ENCODE measurements at places on chromosomes 4 and X. TPM values are rescaled to one million over a fixed set of nuclear protein-coding genes. Genes with fewer than 3 reads are reported as not detected.

GRCh38 chr4:61068745-61069144 is 131.4 kb upstream of the ADGRL3 start:
- no peaks in the 10 kb centered on the region for H3K4me1 ChIP-seq
- no peaks in the 10 kb centered on the region for H3K27me3 ChIP-seq
- H3K27ac ChIP-seq: no peak overlapping the region
- H3K4me3 ChIP-seq: no peak overlapping the region
- no peaks in the 10 kb centered on the region for H3K36me3 ChIP-seq

- no peaks in the 10 kb centered on the region for H3K4me1 ChIP-seq
- H3K4me3 ChIP-seq: no peak overlapping the region
- no peaks in the 10 kb centered on the region for H3K36me3 ChIP-seq
- H3K27ac ChIP-seq: no peak overlapping the region
Observed at GRCh38 chrX:151384807-151385206, 12.2 kb upstream of the VMA21 start.

GRCh38 chrX:102341867-102342266 is 94.9 kb downstream of the NXF2 start:
- no peak for DNase-seq
- no peaks in the 10 kb centered on the region for H3K36me3 ChIP-seq
- no peak overlapping the region for H3K4me3 ChIP-seq
- H3K4me1 ChIP-seq: no peaks in the 10 kb centered on the region
- no peak overlapping the region for H3K27ac ChIP-seq

- no peaks in the 10 kb centered on the region for H3K4me1 ChIP-seq
- H3K4me3 ChIP-seq: no peak overlapping the region
- no peak overlapping the region for H3K27ac ChIP-seq
- peaks cover 2% of the 10 kb centered on the region for H3K27me3 ChIP-seq
Observed at GRCh38 chrX:56233682-56234081, 1.5 kb downstream of the KLF8 start.

DNA sequence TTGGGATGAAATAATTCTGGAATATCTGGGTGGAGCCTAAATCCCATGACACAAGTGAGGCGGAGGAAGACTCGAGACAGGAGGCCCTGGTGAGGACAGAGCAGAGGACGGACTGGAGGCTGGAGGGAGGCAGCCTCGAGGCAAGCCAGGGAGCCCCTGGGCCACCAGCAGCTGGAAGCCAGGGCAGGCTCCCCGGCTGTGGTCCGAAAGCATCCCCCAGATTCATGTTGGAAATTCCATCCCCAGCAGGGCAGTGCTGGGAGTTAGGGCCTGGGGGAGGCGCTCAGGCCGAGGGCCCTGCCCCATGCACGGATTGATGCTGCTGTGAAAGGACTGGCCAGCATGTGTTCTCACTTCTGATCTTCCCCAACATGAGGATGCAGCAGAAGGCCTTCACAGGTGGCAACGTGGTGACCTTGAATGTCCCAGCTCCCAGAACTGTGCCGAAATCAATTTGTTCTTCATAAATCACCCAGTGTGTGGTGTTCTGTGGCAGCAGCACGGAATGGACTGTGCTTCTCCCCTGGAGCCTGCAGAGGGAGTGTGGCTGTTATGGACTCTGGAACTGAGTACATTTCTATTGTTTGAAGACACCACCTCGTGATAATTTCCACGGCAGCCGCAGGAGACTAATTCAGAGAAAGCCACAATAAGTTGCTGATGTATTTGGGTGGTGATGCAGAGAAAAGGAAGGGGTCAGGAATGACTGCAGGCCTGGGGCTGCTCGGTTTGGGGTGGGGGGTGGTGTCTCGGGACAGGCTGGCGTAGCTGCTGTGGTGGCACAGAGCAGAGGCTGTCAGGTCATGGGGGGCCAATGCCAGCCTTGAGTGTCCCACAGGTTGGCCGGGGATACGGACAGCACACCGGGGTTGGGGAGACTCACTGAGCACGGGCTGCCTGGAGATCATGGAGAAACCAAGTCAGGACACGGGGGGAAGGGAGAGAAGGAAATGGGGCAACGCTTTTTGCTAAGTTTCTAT is 56.9 kb downstream of the PCGF3 start:
- H3K4me1 ChIP-seq: peaks cover 12% of the 10 kb centered on the region
- H3K4me3 ChIP-seq: no peak overlapping the region
- DNase-seq: peak; percentile 22

The OCIAD1 gene
- total RNA-seq: 144 TPM

The FHIP1A gene
- total RNA-seq: 4.1 TPM

The EGFL6 gene
- not detected for total RNA-seq

DNA sequence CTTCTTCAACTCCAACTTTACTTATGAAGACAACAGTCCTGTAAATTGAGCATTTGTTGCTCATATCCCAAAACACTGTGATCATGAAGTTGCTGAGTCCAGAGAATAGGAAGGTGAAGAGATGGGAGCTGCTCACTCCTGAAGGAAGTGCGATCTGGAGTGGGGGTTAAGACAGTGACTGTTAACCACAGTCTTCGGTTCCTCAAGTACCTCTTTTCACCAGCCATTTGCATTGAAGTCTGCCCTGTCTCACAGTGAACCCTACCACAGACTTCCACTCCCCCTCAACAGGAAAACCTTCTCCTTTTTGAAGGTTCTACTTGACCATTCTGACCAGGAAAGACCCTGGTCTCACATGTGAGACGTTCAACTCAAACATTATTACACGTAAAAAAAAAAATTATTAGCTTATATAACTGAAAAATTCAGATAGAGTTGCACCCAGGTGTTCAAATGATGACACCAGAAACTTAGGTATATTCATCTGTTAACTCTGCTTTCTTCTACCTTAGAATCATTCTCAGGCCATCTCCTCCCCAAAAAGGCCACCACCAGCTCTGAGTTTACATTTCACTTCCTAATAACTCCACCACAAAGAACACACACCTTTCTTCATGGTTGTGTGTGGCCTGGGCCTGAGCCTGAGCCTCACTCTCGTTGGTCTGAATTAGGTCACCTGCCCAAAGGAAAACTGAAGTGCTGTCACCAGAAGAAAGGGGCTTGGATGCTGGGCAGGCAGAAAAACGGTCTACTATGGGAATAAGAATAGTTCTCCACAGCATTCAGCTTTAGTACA is 199.2 kb downstream of the DCTD start:
- H3K4me3 ChIP-seq: no peak overlapping the region
- peaks cover 7% of the 10 kb centered on the region for H3K36me3 ChIP-seq
- no peak overlapping the region for H3K27ac ChIP-seq
- H3K27me3 ChIP-seq: no peaks in the 10 kb centered on the region

The FGG gene
- total RNA-seq: not detected

The LRIT3 gene
- 0.11 TPM for total RNA-seq

The HSPA4L gene
- total RNA-seq: 8.0 TPM

The DUX4 gene
- total RNA-seq: not detected

DNA sequence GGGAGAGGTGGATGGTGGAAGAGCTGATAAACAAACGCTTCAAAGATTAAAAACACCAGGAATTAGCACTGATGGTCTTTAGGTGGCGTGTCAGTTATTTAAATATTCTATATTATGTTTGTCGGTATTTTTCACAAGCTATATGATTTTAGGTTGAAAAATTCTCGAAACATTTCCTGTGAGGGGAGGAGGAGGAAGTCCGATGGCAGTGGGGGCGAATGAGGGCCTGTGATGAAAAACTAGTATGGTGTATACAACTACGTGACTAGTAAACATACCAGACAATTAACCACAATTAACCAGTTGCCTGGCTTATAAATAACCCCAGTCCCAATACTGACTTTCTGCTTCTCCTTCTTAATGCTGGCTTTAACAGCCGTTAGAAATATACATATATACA is 595 bp upstream of the NAP1L2 start:
- no peak overlapping the region for H3K27ac ChIP-seq
- no peaks in the 10 kb centered on the region for H3K36me3 ChIP-seq
- no peak for DNase-seq
- no peaks in the 10 kb centered on the region for H3K27me3 ChIP-seq
- H3K4me3 ChIP-seq: no peak overlapping the region

DNA sequence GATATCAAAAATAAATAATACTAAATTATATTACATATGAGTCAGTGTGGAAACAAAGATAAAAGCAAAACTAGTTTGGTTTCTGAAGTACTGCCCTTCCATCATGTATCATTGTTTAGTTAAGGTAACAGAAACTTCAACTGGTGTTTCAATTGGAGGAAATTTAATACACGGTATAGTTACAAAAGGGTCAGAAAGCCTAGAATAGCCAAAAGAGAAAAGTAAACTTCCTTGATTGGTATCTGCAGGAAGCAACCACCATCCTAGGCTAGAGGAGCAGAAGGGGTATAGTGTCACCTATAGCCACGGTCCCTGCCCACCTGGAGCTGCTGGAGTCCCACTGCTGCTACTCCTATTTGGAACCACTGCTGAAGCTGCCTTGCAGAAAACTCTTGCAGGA is 185.6 kb downstream of the SLC7A11 start:
- no peaks in the 10 kb centered on the region for H3K27me3 ChIP-seq
- no peak overlapping the region for H3K4me3 ChIP-seq
- H3K4me1 ChIP-seq: peaks cover 20% of the 10 kb centered on the region
- H3K27ac ChIP-seq: peak overlapping the region; percentile 29
- DNase-seq: no peak

DNA sequence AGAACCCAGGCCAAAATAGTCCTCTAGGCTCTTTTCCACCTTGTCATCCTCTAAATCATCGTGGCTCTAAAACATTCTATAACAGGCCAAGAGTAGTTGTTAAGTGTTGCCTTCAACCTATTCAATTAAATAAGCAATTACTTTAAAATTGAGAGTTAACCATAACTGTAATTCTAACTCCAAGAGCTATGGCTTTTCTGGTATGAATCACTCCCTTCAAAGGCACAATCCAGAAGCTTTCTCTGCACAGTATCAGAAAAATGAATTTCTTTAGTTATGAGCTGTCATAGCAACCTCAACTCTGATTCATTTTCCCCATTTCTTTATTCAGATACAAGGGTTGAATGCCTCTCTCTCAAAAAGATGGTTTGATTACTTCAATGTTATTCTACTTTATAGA is 21.7 kb downstream of the INPP4B start:
- no peak overlapping the region for H3K27ac ChIP-seq
- DNase-seq: peak; percentile 54
- no peaks in the 10 kb centered on the region for H3K36me3 ChIP-seq
- H3K4me3 ChIP-seq: no peak overlapping the region
- no peaks in the 10 kb centered on the region for H3K27me3 ChIP-seq
- no peaks in the 10 kb centered on the region for H3K4me1 ChIP-seq
